ENCODE measurements at places on chromosomes 7 and 10. TPM values are rescaled to one million over a fixed set of nuclear protein-coding genes. Genes with fewer than 3 reads are reported as not detected.

The ELN gene
- total RNA-seq = not detected

The CCDC172 gene
- not detected for total RNA-seq

DNA sequence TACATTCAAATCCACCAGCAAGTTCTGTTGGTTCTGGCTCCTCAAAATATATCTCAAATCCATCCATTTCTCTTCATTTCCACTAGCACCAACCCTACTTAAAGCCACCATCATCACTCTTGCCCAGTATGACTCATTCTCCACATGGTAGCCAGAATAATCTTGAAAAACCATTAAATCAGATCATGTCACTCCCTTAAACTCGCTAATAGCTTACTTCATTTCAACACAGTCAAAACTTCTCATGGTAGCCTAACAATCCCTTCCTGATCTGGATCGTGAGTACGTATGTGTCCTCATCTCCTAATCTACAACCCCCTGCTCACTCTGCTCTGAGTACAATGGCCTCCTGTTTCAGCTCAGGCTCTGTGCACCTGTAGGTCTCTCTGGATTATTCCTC is 8.7 kb downstream of the EPC1 start:
- no peak for DNase-seq

DNA sequence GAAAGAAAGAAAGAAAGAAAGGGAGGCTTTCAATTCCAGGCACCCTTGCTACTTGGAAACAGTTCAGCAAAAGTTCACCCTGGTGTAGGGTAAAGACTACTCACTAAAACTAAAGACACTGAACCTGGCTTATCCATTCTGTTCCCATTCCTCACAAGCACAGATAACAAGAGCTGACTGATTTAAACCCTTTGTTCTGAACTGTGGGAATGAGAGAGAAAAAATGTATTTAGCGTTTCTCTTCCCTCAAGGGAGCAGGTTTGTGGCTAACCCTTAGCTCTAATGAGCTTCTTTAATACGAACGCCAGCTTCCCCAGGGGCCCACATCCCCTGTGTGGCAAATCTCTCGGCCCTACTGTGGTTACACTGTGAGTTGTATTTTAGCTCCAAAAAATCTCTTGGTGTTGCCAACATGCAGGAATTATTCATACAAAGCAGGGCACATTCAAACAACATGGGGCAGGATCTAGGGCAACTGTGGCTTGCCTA is 23.3 kb downstream of the PRTFDC1 start:
- no peak for DNase-seq

- DNase-seq = no peak
Measured at GRCh38 chr7:68441645-68442044, 1156.6 kb upstream of the AUTS2 start.

DNA sequence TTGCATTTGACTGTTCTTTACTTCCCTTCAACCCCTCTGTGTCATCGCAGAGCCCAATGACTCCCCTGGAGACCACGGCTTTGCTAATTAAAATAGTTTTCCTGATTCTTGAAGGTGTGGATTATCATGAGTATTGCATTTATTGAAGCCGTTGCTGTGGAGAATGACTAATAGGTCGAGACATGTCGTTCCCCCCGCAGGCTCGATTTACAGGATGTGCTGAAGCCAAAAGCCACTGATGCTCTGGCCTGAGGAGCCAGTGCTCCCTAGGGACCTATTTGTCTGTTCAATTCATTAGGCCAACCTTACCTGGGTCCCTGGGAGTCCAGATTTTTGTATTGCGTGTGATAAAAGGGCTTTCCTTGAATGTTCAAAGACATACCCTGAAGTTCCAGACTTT is 102.3 kb downstream of the NPTX2 start:
- no peak for DNase-seq

DNA sequence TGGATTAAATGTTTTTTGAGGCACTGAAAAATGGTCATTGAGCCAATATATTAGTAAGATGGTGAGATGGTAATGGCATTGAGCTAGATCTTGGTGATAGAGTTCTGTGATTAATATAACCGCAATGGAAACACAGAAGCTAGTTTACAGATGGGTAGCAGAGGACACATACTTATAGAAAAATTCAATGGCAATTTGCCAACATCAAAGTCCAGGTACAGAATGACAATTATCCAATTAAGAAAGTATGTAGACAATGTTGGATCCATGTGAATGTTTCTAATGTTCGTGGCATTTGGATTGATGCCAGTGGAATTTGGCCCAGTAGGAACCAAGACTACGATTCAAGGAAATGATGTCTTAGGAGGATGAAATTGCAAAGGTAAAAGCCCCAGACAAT is 187.8 kb downstream of the GNAT3 start:
- DNase-seq = no peak

GRCh38 chr10:6598679-6599078 is 18.6 kb upstream of the PRKCQ start:
- DNase-seq = no peak

The PILRA gene
- 1.8 TPM for total RNA-seq

The CFTR gene
- total RNA-seq = not detected

DNA sequence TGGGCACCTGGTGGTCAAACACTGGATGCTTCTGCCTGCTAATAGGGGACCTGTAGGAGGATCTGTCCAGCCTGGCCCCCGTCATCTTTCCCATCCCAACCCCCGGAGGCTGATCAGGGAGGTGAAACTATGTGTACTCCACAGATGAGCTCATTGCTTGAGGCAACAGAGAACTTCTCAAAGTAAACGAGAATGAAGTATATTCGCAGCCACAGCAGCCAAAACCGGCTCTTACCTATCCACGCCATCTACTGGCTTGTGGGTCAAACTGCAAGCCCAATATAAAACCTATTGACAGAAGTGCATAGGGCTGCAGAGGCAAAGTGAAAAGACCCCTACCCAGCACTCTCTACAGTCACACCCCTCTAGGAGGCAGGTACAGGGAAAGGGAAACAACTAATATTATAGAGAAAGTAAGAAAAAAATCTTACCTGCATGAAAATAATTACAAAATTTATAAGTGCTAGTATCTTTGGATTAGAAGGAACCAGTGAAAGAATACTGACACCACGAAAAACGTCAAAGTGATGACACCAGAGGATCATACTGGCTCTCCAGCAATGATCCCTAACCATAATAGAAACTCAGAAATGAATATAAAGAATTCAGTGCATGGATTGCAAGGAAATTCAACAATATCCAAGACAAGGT is 973.5 kb downstream of the ANKRD7 start:
- DNase-seq = peak; percentile 25

DNA sequence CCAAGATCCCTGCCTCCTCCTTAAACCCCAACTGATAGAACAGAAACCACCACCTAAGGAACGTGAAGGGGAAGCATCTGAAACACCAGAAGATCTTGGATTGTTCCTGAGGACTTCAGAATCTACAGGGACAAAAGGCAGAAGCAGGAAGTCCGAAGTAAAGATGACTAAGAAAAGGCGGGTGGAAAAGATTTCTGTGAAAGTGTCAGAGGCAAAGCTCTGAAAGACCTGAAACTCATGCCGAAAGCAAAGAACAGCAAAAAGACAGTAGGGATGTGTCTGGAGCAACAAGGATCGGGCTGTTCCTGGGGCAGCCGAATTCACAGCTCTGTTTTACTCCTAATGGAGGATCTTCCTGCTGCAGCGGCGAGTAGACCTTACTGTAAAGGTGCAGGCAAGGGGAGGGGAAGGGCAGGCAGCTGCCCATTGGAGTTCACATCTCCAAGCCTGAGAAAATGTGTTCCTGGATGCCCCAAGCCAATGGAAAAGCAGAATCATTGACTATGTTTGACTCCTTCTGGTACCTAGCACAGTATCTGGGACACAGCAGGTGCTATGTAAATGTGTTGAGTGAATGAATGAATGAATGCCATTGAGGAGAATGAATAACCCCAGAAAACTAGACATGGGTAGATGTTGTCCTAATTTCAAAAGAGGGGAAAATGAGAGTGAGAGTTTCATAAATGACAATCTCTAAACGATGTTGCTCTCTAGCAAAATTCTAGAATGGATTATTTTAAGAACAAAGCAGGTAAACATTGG is 40.4 kb downstream of the PDIA4 start:
- DNase-seq = no peak

GRCh38 chr10:121490871-121491519 is 107.2 kb downstream of the FGFR2 start:
- DNase-seq = no peak

DNA sequence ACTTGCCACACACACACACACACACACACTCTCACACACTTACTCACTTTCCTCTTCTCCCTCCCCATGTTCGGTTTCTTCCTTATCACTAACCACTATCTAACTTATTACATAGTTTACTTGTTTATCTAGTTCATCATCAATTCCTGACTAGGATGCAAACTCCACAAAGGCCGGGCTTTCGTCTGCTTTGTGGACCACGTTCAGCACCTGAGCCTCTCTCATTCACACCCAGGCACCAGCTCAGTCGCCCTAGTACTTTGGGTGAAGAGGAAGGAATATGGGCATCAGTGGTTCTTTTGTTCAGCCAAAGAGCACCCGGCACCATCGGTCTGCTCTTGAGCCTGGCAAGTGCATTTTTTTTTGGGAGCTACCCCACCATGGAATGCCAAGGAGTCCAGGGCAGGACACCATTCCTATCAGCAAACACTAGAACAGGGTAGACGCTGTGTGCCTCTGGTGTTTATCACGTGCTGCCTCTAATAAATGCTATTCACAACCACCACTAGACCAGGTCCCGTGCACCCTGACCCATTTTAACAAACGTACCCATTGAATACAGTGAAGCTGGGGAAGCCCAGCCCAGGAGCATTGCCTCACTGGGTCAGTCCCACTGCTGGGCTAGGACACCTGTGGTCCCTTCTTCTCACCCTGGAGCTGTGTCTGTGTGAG is 2.2 kb downstream of the C10orf67 start:
- DNase-seq = no peak

The AKR1C8 gene
- 0.50 TPM for total RNA-seq

The POM121L12 gene
- total RNA-seq = not detected

DNA sequence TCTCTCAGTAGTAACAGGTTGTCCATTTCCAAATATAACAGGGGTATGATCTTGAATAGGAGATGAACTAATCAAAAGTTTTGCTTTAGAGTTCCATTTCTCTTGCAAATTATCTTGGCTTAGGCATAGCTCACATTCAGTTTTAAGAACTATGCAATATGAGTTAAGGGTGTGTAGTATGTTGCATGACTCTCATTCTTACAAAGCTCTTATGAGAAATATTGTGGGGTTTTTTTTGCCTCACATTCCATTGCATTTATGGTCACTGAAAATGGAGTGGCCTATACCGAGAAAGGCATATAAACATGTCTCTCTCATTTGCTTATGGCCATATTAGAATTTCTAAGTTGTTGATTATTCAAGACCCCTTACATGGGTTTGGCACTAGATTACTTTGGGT is 48.5 kb upstream of the LAMB1 start:
- no peak for DNase-seq

The CABCOCO1 gene
- total RNA-seq = not detected

GRCh38 chr10:75976681-75977080 is 545.3 kb downstream of the LRMDA start:
- no peak for DNase-seq

DNA sequence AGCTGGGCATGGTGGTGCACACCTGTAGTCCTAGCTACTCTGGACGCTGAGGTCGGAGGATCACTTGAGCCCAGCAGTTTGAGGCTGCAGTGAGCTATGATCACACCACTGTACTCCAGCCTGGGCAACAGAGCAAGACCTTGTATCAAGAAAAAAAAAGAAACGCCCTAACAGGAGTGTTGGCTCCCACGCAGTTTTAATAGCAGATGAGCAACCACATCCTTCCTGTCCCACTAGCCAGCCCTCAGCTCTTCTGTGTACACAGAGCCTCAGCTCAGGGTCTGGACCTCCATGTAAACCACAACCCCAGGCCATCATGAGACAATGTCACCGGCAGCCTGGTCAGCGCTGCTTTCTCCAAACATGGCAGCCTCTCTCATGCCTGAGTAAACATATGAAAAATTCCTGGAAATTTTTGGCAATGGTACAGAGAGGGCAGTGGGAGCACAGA is 108.2 kb downstream of the PIP4K2A start:
- peak; percentile 31 for DNase-seq

- DNase-seq = peak; percentile 13
Measured at GRCh38 chr7:29113384-29114102, 32.8 kb downstream of the CPVL start.

The PPP1R17 gene
- total RNA-seq = not detected

GRCh38 chr7:46784732-46785131 is 797.2 kb downstream of the TNS3 start:
- no peak for DNase-seq

The UBE2D1 gene
- 11.9 TPM for total RNA-seq

The C7orf57 gene
- 0.21 TPM for total RNA-seq

GRCh38 chr7:87858417-87859100 is 17.6 kb downstream of the SLC25A40 start:
- no peak for DNase-seq

The CDHR1 gene
- not detected for total RNA-seq

DNA sequence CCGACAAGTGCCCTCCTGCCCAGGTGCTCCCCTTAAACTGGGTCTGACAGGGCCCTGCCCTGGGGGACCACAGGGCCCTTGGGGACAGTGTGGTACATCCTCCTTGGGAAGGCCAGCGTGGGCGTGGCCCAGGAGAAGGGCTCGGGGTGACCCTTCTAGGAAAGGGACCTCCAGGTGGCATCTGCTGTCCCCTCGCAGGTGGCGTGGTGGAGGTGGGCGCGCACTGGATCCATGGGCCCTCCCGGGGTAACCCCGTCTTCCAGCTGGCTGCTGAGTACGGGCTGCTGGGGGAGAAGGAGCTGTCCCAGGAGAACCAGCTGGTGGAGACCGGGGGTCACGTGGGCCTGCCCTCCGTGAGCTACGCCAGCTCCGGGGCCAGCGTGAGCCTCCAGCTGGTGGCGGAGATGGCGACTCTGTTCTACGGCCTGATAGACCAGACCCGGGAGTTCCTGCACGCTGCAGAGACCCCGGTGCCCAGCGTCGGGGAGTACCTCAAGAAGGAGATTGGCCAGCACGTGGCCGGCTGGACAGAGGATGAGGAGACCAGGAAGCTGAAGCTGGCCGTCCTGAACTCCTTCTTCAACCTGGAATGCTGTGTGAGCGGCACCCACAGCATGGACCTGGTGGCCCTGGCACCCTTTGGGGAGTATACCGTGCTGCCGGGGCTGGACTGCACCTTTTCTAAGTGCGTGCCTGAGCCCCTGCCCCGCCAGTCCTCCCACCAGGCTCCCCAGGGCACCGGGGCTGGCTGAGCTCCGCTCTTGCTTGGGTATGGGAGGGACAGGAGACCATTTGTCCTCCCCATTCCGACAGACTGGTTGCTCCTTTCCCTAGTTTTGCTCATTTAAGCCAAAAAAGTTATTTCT is 972 bp downstream of the PAOX start:
- DNase-seq = no peak

The MSMB gene
- not detected for total RNA-seq

The IMPDH1 gene
- 70.4 TPM for total RNA-seq

The VWDE gene
- total RNA-seq = 3.5 TPM

The STEAP1 gene
- total RNA-seq = not detected

GRCh38 chr7:141209454-141209853 is 135.6 kb downstream of the TMEM178B start:
- DNase-seq = no peak

The PLXNA4 gene
- 21.3 TPM for total RNA-seq

The ERVW-1 gene
- total RNA-seq = not detected

GRCh38 chr7:2063563-2064260 is 169.0 kb downstream of the MAD1L1 start:
- no peak for DNase-seq

The TMEM176A gene
- total RNA-seq = not detected

- no peak for DNase-seq
Measured at GRCh38 chr7:142927085-142927745, 6.3 kb downstream of the TRPV5 start.
